Cardiac ventricle fibroblast (primary cell): ENCODE measurements at places on chromosomes 7 and 10. TPM values are rescaled to one million over a fixed set of nuclear protein-coding genes. Genes with fewer than 3 reads are reported as not detected.

Gene VAX1
- total RNA-seq = not detected in 2 replicates

Gene REEP3
- total RNA-seq = 63.5 and 74.9 TPM in 2 replicates

Gene HOGA1
- total RNA-seq = not detected in 2 replicates

Gene POM121L12
- total RNA-seq = not detected in 2 replicates

Gene MSS51
- total RNA-seq = 0.68 and 0.94 TPM in 2 replicates

Gene MMP21
- total RNA-seq = 0.15 TPM in 1 of 2 replicates, not detected in the other

Gene NUTM2A
- total RNA-seq = 0.06 TPM in 1 of 2 replicates, not detected in the other

Gene CALHM3
- not detected in 2 replicates for total RNA-seq

Gene RADIL
- total RNA-seq = 0.19 and 1.3 TPM in 2 replicates

Gene CFAP43
- 0.06 and 0.15 TPM in 2 replicates for total RNA-seq

Gene STK17A
- total RNA-seq = 14.2 and 15.0 TPM in 2 replicates
